ENCODE measurements at places on chromosomes 12 and 14. TPM values are rescaled to one million over a fixed set of nuclear protein-coding genes. Genes with fewer than 3 reads are reported as not detected.
A peak's percentile ranks its signal among the peaks of the same experiment; 100 is the strongest.

- H3K27me3 ChIP-seq, result peaks cover 9% of the 10 kb centered on the region
- H3K36me3 ChIP-seq, result no peaks in the 10 kb centered on the region
- DNase-seq, result no peak
- no peak overlapping the region for H3K27ac ChIP-seq
These were observed 210.7 kb upstream of the PWP1 start for GRCh38 chr12:107474639-107475539.

GRCh38 chr12:108265505-108265904, 73.6 kb downstream of the CMKLR1 start:
- H3K27ac ChIP-seq, result no peak overlapping the region
- H3K27me3 ChIP-seq, result no peaks in the 10 kb centered on the region
- no peaks in the 10 kb centered on the region for H3K4me1 ChIP-seq
- H3K4me3 ChIP-seq, result no peak overlapping the region
- DNase-seq, result no peak

DNA sequence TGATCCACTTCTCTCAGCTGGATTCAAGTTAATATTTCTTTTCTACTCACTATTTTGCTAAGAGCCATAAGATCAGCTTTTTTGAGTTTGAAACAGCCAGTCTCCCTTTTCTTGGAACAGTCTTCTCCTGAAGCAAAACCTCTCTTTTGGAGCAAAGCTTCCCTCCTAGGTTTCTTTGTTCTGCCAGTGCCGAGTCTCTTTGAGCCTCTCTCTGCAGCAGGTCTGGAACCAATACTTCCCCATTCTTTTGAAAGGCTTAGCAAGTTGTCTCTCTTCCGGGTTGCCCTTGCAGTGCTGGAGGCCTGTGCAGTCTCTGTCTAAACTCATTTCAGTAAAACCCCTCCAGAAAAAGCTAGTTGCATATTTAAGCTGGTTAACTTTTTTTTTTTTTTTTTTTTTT, 454.8 kb downstream of the NOVA1 start:
- no peaks in the 10 kb centered on the region for H3K36me3 ChIP-seq
- no peaks in the 10 kb centered on the region for H3K27me3 ChIP-seq
- H3K4me1 ChIP-seq, result no peaks in the 10 kb centered on the region
- H3K27ac ChIP-seq, result no peak overlapping the region
- no peak for DNase-seq

ZBTB25 gene
- total RNA-seq, result 5.4 TPM

GTF2A1 gene
- 10.7 TPM for total RNA-seq

DNA sequence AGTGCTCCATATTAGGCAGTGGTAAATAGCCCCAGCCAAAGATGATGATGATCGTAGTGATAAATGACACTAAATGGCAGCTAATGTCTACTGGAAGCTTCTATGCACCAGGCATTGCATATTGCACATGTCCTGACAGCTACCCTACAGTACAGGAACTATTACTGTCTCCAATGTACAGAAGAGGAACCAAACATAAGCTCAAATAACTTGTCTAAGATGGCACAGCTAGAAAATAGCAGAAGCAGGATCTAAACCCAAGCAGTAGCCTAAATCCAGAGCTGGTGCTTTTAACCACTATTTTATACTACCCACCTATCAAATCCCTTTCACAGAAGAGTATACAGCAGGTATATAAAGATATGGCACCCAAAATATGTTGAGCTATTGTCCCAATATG, 28.9 kb downstream of the ESR2 start:
- no peaks in the 10 kb centered on the region for H3K36me3 ChIP-seq
- no peak overlapping the region for H3K4me3 ChIP-seq
- DNase-seq, result no peak

TTC9 gene
- total RNA-seq, result not detected

CDC42BPB gene
- 235 TPM for total RNA-seq

EFS gene
- total RNA-seq, result 9.6 TPM

FAM186B gene
- not detected for total RNA-seq

DNA sequence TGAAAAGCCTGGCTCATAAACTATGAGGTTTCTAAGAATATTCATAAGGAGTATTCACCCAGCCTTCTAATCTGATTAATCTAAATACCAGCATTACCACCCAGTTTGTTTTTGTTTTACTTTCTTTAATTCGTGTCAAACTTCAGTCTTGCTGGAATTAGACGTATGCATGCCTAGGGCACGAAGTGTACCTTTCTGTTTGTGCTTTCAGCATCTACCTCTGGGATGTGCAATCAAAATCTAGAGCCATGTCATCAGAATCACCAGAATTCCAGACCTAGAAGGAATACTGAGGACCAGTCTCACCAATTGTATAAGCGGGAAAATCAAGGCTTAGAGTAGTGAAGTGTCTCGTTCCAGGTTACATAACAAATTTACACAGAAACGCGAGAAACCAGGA, 57.3 kb downstream of the KITLG start:
- peaks cover 40% of the 10 kb centered on the region for H3K4me1 ChIP-seq
- no peaks in the 10 kb centered on the region for H3K27me3 ChIP-seq
- peaks cover 32% of the 10 kb centered on the region for H3K36me3 ChIP-seq
- no peak overlapping the region for H3K4me3 ChIP-seq
- no peak for DNase-seq

- no peak overlapping the region for H3K4me3 ChIP-seq
- H3K36me3 ChIP-seq, result peaks cover 10% of the 10 kb centered on the region
- H3K4me1 ChIP-seq, result peaks cover 11% of the 10 kb centered on the region
- H3K27me3 ChIP-seq, result no peaks in the 10 kb centered on the region
These were observed 57.6 kb downstream of the SCARB1 start for GRCh38 chr12:124805876-124806668.

DNA sequence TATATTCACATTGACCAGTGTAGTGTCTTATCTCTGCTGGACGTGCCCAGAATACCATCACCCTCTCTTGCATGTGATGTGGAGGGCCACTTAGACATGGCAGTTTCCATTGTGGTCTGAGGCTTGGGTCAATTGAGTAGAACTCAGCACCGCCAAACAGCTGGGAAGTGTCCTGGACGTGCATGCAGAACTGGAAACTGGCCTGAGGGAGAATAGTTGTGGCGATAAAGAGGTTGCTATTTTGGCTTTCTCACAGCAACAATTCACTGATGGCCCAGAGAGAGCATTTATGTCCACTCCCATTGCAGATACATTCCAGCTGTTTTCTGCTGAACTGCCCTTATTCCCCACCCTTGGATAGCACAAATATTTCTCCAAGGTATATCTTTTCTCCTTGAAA, 210.1 kb upstream of the DAAM1 start:
- H3K4me3 ChIP-seq, result no peak overlapping the region
- DNase-seq, result peak; percentile 72
- H3K27me3 ChIP-seq, result no peaks in the 10 kb centered on the region
- H3K27ac ChIP-seq, result no peak overlapping the region
- peaks cover 11% of the 10 kb centered on the region for H3K4me1 ChIP-seq
- H3K36me3 ChIP-seq, result no peaks in the 10 kb centered on the region

- peaks cover 30% of the 10 kb centered on the region for H3K27me3 ChIP-seq
- peak overlapping the region; percentile 17 for H3K4me3 ChIP-seq
- peak overlapping the region; percentile 88 for H3K27ac ChIP-seq
- no peaks in the 10 kb centered on the region for H3K36me3 ChIP-seq
- DNase-seq, result no peak
These were observed 2.9 kb downstream of the EXOC3L4 start for GRCh38 chr14:103097244-103097993.

SYCP3 gene
- total RNA-seq, result not detected

- DNase-seq, result no peak
- no peak overlapping the region for H3K27ac ChIP-seq
- H3K27me3 ChIP-seq, result no peaks in the 10 kb centered on the region
- no peaks in the 10 kb centered on the region for H3K4me1 ChIP-seq
- H3K36me3 ChIP-seq, result no peaks in the 10 kb centered on the region
- H3K4me3 ChIP-seq, result no peak overlapping the region
These were observed 132.1 kb upstream of the RTL1 start for GRCh38 chr14:101035466-101036225.

CYP27B1 gene
- total RNA-seq, result 3.1 TPM

GRCh38 chr12:93790472-93791152, 113.4 kb downstream of the CRADD start:
- H3K27ac ChIP-seq, result no peak overlapping the region
- no peaks in the 10 kb centered on the region for H3K27me3 ChIP-seq
- no peak for DNase-seq
- no peak overlapping the region for H3K4me3 ChIP-seq

- DNase-seq, result no peak
- no peaks in the 10 kb centered on the region for H3K36me3 ChIP-seq
- no peaks in the 10 kb centered on the region for H3K4me1 ChIP-seq
- no peaks in the 10 kb centered on the region for H3K27me3 ChIP-seq
These were observed 15.2 kb upstream of the METAP2 start for GRCh38 chr12:95458761-95459160.

DNA sequence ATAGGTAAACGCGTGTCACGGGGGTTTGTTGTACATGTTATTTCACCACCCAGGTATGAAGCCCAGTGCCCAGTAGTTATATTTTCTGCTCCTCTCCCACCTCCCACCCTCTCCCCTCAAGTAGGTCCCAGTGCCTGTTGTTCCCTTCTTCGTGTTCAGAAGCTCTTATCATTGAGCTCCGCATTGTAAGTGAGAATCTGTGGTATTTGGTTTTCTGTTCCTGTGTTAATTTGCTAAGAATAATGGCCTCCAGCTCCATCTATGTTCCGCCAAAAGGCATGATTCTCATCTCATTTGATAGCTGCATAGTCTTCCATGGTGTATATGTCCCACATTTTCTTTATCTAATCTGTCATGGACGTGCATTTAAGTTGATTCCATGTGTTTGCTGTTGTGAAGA, 6.9 kb upstream of the GPRC5D start:
- no peak for DNase-seq
- H3K27me3 ChIP-seq, result no peaks in the 10 kb centered on the region
- no peaks in the 10 kb centered on the region for H3K4me1 ChIP-seq
- no peaks in the 10 kb centered on the region for H3K36me3 ChIP-seq
- H3K4me3 ChIP-seq, result no peak overlapping the region

RAPGEF3 gene
- 47.8 TPM for total RNA-seq

KRT2 gene
- total RNA-seq, result not detected

GRCh38 chr12:65670775-65671174, 153.5 kb upstream of the HMGA2 start:
- H3K4me3 ChIP-seq, result no peak overlapping the region
- no peak for DNase-seq
- no peaks in the 10 kb centered on the region for H3K36me3 ChIP-seq
- H3K4me1 ChIP-seq, result no peaks in the 10 kb centered on the region
- no peak overlapping the region for H3K27ac ChIP-seq

- no peak overlapping the region for H3K4me3 ChIP-seq
- peak; percentile 26 for DNase-seq
- no peaks in the 10 kb centered on the region for H3K36me3 ChIP-seq
- peaks cover 7% of the 10 kb centered on the region for H3K4me1 ChIP-seq
- H3K27me3 ChIP-seq, result no peaks in the 10 kb centered on the region
- H3K27ac ChIP-seq, result no peak overlapping the region
These were observed 292.4 kb downstream of the DUSP6 start for GRCh38 chr12:89059721-89060541.

TRHDE gene
- 75.3 TPM for total RNA-seq

MDM1 gene
- 41.3 TPM for total RNA-seq

DNA sequence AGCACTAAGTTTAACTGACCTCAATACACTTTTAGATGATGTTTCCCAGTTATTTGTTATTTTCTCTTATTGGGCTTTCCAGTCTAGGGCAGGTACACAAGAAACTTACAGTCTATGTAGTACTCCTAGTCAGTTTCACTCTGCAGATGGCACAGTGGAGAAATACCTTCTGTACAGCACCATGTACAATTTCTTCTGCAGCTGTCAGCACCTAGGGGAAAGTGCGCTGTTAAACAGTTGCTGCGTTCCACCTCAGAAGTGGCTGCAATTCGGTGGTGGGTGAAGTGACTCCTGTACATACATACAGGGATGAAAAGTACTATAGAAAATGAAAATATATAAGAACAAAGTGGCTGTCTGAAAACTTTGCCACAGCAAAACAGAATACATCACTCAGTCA, 48.3 kb downstream of the NOVA1 start:
- DNase-seq, result no peak
- no peaks in the 10 kb centered on the region for H3K36me3 ChIP-seq
- H3K4me1 ChIP-seq, result no peaks in the 10 kb centered on the region
- no peak overlapping the region for H3K27ac ChIP-seq
- no peak overlapping the region for H3K4me3 ChIP-seq

NOVA1 gene
- total RNA-seq, result 25.1 TPM

DNA sequence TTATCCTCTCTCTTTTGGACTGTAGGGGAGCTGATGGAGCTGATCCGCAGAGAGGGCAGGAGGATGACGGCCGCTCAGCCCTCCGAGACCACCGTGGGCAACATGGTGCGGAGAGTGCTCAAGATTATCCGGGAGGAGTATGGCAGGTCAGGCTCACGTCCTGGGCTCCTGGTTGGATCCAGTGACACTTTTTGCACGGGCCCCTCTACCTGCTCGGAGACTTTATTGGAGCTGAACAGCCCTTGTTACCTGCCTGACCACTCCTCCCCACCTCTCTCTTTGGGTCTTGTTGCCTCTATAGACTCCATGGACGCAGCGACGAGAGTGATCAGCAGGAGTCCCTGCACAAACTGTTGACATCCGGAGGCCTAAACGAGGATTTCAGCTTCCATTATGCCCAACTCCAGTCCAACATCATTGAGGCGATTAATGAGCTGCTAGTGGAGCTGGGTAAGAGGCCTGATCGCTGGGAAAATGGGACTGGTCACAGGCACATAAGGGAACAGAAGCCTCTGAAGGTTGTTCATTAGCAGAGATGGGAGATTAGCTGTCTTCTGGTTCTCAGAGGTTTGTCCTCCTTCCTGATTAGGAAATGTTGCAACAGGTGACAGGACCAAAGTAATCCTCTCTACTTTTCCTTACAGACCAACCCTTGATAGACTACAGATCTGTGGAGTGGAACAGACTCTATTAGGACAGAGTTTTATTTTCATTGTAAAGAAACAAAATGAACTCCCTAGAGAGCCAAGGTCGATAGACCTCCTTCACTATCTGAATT, 718 bp downstream of the EIF2B2 start:
- H3K4me1 ChIP-seq, result peaks cover 28% of the 10 kb centered on the region
- H3K27me3 ChIP-seq, result no peaks in the 10 kb centered on the region
- H3K27ac ChIP-seq, result peak overlapping the region; percentile 85

- H3K4me3 ChIP-seq, result no peak overlapping the region
- no peak for DNase-seq
- H3K36me3 ChIP-seq, result no peaks in the 10 kb centered on the region
- H3K27ac ChIP-seq, result no peak overlapping the region
These were observed 436.5 kb downstream of the TMEM132D start for GRCh38 chr12:129467289-129467688.

GRCh38 chr14:80862541-80862940, 79.0 kb downstream of the CEP128 start:
- no peaks in the 10 kb centered on the region for H3K36me3 ChIP-seq
- DNase-seq, result no peak
- no peaks in the 10 kb centered on the region for H3K27me3 ChIP-seq
- H3K4me3 ChIP-seq, result no peak overlapping the region
- H3K4me1 ChIP-seq, result no peaks in the 10 kb centered on the region

- no peaks in the 10 kb centered on the region for H3K36me3 ChIP-seq
- H3K27me3 ChIP-seq, result no peaks in the 10 kb centered on the region
- H3K4me1 ChIP-seq, result peaks cover 10% of the 10 kb centered on the region
- DNase-seq, result no peak
These were observed 276.3 kb downstream of the DUSP6 start for GRCh38 chr12:89075880-89076540.

- no peak overlapping the region for H3K4me3 ChIP-seq
- H3K4me1 ChIP-seq, result peaks cover 14% of the 10 kb centered on the region
- no peaks in the 10 kb centered on the region for H3K27me3 ChIP-seq
- H3K27ac ChIP-seq, result no peak overlapping the region
- H3K36me3 ChIP-seq, result no peaks in the 10 kb centered on the region
These were observed 20.8 kb downstream of the HSP90AA1 start for GRCh38 chr14:102066041-102066451.

- H3K27ac ChIP-seq, result no peak overlapping the region
- no peaks in the 10 kb centered on the region for H3K27me3 ChIP-seq
- H3K4me1 ChIP-seq, result no peaks in the 10 kb centered on the region
- no peak overlapping the region for H3K4me3 ChIP-seq
- no peak for DNase-seq
These were observed 207.1 kb downstream of the PIK3C2G start for GRCh38 chr12:18468246-18469075.
